Effector memory CD4-positive, alpha-beta T cell (primary cell): ENCODE measurements at places on chromosomes 16 and 17.

GRCh38 chr17:21517538-21518293 lies 141.6 kb downstream of the KCNJ12 start:
- DNase-seq = no peak

DNA sequence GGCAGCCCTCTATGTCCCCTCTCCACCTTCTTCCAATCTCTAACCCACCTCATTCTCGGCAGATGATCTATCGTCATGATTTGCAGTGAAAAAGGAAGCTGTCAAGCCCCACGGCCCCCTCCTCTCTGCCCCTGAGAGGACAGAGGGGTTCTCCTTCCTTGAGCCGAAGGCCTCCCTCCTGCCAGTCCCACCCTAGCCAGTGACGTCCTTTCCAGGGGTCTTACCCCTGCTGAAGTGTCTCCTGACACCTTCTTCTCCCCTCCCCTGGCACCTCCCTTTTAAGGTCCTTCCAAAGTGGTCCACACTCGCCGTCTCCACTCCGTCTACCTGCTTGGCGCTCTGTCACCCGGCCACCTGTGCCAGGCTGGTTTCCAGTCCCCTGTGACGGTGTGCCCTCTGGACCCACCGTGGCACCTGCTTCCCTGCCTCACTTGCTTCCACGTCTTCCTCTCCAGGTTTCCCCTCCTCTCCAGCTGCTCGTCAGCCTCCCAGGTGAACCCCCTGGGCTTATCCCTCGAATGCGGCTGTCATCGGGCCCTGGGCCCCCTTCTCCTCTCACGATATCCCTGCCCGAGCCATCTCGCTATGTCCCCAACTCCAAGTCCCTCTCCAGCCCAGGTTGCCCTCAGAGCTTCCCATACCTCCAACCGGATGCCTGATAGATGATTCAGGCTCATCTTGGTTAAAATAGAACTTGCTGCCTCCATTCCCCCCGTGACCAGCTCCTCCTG lies 5.7 kb downstream of the CCDC102A start:
- DNase-seq = no peak

GRCh38 chr16:53832896-53833544 lies 129.1 kb downstream of the FTO start:
- DNase-seq = no peak

GRCh38 chr17:3554440-3554839 lies 3.2 kb downstream of the TRPV3 start:
- DNase-seq = no peak

GRCh38 chr17:9226794-9227135 lies 205.5 kb downstream of the NTN1 start:
- no peak for DNase-seq

GRCh38 chr16:129075-129474 lies 9.4 kb downstream of the NPRL3 start:
- DNase-seq = no peak

DNA sequence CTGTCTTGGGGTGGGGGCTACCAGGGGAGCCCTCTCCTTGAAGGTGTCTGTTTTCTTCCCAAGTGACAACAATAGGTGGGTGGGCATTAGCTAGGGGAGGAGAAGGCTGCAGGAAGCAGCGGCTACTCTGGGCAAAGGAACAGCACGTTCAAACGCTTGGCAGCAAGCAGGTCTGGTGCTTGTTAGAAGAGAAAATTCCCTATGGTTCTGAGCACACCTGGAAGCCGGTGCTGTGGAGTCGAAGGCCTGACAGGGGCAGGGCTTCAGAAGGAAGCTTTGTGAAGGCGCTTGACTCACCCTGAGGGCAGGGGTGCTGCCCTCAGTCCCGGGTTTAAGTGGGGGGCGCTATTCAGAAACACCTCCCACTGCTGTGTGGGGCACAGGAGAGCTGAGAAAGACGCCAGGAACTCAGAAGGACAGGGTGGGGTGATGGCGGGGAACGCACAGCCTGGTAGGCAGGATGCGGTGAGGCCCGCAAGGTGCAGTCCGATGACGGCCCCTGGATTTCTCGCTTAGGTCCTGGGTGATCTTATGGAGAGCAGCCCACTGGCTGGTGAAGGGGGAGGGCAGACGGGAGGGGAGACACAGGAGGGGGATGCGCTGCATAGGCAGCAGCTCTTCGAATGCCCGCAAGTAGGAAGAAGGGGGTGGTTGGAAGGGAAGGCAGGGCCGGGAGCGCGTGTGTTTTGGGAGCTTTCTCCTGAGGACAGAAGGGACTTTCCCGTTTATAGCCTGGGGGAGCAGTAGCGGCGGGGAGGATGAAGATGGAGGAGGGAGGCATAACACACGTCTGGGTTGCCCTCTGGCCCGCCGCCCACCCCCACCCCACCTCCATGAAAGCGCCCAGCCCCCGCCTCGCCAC lies 3.2 kb downstream of the GJD3 start:
- DNase-seq = no peak

DNA sequence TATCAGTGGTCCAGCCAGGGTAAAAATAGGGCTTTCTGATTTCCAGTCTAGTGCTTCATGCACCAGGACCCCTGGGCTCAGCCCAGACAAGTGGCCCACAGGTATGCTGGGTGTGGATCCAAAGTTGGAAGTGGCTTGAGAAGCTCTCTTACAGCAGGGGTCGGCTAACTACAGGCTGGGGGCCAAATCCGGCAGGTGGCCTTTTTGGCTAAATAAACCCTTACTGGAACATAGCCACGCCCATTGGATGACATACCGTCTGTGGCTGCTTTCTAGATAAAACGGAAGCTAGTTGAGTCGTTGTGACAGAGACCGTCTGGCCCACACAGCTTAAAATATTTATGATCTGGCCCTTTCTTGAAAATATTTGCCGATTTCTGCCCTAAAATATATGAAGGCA lies 119.0 kb upstream of the CDC42EP4 start:
- DNase-seq = no peak

GRCh38 chr17:60809421-60809820 lies 131.8 kb downstream of the BCAS3 start:
- no peak for DNase-seq

GRCh38 chr17:80468242-80468641 lies 8.2 kb downstream of the NPTX1 start:
- DNase-seq = no peak

DNA sequence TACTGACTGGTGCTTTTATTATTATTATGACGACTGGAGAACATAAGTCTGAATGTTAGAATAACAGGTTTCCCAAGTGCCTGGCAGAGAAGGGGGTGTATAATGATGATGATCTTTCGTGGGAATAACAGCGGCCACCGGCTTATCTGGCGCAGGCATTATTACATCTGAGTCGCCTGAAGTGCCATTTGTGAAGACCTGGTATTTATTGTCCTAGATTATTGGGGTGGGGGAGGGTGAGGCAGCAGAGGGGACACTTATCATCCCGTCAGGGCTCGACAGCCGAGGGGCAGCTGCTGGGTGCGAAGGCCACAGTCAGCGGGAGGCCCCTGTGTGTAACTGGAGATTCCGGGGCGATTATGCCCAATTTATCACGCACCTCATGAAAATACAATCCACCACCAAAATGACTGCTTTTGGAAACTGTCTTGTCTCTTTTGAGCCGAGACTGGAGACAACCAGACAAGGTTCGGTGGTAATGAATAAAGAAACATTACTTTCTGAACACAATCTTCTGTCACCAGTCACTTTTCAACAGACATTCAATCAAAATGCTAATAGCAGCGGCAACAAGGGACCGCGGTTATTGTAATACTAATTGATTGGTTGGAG lies 199.3 kb downstream of the CCDC182 start:
- no peak for DNase-seq

DNA sequence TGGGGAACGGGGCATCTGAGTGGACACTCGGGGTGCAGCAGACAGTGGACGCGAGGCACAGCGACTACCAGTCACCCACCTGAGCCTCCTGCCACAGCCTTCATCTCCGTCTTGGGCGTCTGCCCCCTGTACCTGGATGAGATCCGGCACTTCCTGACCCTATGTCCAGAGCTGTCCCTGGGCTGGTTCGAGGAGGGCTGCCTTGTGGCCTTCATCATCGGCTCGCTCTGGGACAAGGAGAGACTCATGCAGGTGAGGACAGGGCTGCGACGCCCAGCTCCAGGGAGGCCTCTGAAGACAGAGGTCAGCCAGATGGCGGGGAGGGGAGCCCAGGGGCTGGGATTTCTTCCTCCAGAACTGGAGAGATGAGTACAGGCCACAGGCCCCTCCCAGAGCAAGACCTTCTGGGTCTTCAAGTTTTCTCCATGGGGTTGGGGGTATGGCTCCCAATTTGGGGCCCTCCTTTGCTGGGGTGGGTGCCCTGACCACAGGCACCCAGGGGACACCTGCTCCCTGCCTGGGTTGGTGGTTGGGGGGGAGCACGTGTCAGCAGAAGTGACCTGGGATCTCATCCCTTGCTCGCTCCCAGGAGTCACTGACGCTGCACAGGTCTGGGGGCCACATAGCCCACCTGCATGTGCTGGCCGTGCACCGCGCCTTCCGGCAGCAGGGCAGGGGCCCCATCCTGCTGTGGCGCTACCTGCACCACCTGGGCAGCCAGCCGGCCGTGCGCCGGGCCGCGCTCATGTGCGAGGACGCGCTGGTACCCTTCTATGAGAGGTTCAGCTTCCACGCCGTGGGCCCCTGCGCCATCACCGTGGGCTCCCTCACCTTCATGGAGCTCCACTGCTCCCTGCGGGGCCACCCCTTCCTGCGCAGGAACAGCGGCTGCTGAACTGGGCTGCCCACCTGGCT lies 1.9 kb downstream of the AANAT start:
- DNase-seq = no peak
